Mesenteric fat pad (tissue), 1 donor: ENCODE measurements at places on chromosomes 4 and X. TPM values are rescaled to one million over a fixed set of nuclear protein-coding genes. Genes with fewer than 3 reads are reported as not detected.

DNA sequence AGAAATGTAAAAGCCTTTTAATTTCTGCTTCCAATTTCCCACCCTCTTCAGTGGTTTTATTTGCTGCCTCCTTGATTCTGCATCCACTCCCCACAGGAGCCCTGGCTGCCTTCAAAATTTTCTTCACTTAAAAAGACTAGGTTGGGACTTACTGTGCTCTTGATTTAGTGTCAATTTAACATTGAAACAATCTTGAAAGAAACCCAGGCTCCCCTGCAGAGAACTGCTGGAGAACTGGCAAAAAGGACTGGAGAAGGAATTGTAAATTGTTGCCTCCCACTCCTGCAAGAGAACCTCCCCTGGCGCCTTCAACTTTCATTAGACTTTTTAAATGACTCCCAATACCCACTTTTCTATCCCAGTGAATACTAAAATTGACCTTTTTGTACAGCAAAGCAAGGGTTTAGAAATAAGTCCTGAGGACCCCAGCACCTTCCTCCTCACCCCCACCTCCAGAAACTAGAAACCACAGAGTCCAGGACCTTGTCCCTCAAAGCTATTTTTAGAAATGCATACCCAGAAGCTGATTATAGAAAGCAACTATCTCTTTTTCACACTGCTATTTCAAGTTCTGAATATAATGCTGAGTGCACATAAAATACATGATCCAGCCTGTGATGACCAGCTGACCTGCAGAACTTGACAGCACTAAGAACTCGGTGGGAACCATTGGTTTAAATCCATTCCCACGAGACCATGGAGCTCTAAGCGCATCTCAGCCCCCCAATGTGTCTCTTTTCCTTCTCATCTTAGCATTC, 155.5 kb downstream of the INPP4B start:
- DNase-seq, result no peak

DNA sequence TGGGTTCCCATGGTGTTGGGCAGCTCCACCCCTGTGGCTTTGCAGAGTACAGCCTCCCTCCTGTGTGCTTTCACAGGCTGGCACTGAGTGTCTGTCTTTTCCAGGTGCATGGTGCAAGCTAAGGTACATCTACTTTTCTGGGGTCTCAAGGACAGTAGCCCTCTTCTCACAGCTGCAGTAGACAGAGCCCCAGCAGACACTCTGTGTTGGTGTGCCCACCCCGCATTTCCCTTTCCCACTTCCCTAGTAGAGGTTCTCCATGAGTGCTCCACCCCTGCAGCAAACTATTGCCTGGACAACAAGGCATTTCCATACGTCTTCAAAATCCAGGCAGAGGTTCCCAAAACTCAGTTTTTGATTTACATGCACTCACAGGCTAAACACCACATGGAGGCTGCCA, 143.0 kb downstream of the TECRL start:
- no peak for DNase-seq

The RHOXF2 gene
- not detected for total RNA-seq

DNA sequence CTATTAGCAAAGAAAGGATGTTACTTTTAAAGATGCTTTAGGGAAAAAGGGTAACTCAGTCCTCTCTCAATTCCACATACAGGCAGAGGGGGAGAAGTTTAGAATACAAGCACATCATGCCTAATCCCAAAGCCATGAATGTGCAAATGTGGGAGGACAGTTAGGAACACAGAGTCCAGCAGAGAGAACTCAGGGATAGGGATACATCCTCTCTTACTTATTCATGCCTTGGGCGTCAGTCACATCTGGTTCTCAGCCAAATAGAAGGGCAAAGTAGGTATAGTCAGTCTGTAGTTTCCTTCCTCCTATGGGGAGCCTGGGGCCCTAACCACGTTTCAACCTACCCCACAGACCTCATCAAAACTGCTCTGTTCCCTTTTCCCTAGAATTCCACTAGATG, 87.8 kb downstream of the GRIA3 start:
- DNase-seq, result no peak

DNA sequence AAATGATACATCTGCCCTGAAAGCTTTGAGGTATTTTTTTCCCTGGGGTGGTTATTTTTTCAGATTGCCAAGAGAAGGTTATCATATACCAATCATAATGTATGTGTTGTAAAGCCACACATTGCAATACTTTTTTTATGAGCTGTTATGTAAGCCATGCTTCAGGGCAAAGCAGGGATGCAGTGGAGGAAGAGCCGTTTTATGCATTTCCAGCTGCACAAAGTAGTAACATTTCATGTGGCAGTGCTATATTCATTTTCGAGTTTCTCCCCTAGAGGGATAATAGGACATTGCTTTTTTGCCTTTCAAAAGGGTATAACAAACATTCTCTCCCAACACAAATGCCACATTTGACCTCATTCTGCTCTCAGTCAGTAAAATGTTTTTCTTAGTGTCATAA, 68.5 kb downstream of the GALNT7 start:
- DNase-seq, result no peak

The FAM9B gene
- not detected for total RNA-seq

DNA sequence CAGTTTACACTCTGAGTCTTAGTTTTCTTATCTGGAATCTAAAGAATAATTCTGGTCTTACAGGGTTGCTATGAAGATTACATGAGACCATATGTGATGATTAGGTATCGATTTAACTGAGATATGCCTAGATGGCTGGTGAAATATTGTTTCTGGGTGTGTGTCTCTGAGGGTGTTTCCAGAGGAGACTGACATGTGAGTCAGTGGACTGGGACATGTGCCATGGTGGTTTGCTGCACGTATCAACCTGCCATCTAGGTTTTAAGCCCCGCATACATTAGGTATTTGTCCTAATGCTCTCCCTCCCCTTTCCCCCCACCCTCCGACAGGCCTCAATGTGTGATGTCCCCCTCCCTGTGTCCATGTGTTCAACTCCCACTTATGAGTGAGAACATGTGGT, 186.0 kb upstream of the CXorf66 start:
- no peak for DNase-seq

DNA sequence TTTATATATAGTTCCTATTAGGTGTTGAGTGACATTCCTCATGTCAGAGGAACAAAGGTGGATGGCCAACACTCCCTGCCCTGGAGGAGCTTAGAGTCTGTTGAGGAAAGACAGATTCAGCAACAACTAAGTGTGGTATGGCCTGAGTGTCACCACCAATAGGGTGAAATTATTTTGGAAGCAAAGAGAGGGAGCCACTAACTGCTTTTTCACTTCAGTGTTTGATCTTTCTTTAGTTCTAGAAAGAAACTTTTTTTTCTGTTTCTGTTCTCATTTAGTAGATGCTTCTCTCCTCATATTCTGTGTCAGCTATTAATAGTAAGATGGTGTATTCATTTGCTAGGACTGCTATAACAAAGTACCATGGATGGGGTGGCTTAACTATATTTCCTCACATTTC, 81.5 kb downstream of the ARX start:
- no peak for DNase-seq

The EIF2S3 gene
- 143 TPM for total RNA-seq

The FAM53A gene
- total RNA-seq, result 2.9 TPM

The TRMT44 gene
- 23.3 TPM for total RNA-seq

DNA sequence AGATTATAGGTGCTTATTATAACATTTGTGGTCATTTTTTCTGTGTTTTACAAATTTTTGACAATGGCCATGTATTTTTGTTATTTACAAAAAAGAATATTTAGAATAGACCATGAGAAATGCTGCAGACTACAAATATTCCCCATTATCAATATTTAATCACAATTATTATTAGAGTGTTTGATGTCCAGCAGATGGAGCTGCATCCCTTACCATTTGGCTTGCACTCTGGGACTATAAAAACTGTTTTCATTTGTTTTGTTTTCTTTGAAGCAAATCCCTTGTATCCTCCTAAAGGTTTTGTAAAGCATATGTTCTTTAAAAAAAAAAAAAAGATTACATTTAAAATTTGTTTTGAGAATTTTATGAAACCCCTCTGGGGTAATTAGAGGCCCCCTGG, 85.6 kb upstream of the CXorf66 start:
- no peak for DNase-seq

DNA sequence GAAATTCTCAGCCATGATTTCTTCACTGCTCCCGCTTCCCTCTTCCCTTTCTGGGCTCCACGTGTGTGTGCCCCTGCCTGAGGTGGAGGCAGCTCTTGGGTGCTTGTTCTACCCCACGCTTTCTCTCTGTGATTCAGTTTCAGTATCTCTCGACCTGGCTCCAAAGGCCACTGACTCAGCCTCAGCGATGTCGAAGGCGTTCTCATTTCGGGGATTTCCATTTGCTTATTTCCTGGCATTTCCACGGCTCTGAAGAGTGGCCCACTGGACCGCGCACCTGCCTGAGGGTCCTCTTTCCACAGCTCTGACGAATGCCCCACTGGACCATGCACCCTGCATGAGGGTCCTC, 52.4 kb downstream of the GAK start:
- DNase-seq, result no peak

The RENBP gene
- 34.5 TPM for total RNA-seq

DNA sequence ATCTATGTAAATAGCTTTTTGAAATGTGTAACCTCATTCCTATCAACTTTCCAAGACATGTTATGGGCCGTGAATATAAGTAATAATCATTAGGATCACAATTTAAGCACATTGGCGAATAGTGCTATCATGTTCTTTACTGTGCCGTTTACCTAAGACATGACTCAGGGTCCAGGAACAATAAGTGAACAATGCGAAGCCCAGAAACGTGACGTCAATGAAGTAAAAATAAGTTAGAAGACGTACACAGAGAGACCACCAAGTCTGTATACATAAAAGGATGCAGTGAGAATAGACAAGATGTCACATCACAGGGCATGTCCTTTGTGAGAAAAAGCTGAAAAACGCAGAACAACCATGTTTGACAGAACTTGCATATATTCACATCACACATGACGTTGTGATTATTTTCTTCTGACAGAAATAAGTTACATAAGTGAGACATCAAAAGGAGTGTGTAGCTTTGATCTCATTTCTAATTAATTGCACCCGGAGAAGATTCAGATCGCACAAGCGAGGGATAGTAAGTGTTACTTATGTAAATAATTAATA, 49.4 kb upstream of the FAT1 start:
- DNase-seq, result no peak

The IGFBP7 gene
- total RNA-seq, result 558 TPM
